AG08395 (cell line): ENCODE measurements at places on chromosomes 16 and 17.

- no peak for DNase-seq
These were observed 10.0 kb downstream of the BCAR1 start for GRCh38 chr16:75241412-75241811.

GRCh38 chr16:31695667-31696066, 168.0 kb downstream of the AHSP start:
- no peak for DNase-seq

DNA sequence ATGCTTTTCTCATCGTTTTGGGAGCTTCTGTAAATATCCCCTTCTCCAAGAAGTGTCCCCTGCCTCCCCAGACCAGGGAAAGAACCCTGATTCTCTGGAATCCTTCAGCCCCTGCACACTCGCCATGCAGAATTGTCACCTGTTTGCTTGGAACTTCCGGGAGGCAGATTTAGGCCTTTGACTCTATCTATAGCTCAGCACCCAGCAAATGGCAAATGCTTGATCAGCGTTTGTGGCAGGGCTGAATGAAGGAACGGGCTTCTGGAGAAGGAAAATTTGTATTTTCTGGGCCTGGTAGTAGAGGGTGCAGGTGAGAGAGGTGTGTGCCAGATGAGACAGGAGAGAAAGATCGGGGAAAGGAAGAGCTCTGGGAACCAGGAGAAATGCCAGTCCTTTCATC, 18.3 kb upstream of the CACNG4 start:
- no peak for DNase-seq

- DNase-seq = peak; percentile 89
These were observed 27.5 kb upstream of the PIK3R6 start for GRCh38 chr17:8894673-8895578.

DNA sequence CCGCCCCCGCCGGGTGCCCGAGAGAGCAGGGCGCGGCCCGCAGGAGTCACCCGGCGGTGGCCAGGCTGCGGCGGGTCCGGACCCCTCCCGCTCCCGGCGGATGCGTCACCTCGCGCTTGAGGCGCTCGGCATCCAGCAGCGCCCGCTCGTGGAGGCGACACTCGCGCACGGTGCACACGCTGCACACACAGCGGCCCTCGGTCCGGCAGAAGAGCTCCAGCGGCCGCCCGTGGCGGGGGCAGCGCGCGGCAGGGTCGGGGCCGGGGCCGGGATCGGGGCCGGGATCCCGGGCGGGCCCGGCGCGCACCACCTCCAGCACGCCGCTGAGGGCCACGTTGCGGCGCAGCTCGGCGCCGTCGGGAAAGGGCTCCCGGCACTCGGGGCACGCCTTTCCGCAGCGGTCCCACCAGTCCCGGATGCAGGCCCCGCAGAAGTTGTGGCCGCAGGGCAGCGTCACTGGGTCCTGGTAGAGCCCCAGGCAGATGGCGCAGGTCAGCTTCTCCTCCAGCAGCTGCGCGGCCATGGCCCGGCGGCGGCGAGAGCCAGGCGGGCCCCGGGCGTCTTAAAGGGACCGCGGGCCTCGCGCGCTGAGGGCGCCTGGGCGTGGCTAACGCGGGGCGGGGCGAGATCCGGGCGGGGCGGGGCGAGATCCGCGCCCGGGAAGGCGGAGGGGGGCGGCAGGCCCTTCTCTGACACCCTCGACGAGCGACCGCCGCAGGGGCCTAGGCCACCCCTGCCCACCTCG, at the start of gene TRIM65:
Gene TRIM65 (minus strand): TSS at position 537 of the 745 bp plus-strand sequence. CDS start 14 bp downstream, at position 523.
- DNase-seq = peak; percentile 88

GRCh38 chr17:38353086-38353604, 1.5 kb downstream of the SOCS7 start:
- DNase-seq = no peak

- peak; percentile 80 for DNase-seq
These were observed at the start of gene NDRG4 for GRCh38 chr16:58499615-58500351. Gene NDRG4, plus strand, starts transcription at chr16:58500143. Its CDS starts 106 bp downstream, at chr16:58500249.

DNA sequence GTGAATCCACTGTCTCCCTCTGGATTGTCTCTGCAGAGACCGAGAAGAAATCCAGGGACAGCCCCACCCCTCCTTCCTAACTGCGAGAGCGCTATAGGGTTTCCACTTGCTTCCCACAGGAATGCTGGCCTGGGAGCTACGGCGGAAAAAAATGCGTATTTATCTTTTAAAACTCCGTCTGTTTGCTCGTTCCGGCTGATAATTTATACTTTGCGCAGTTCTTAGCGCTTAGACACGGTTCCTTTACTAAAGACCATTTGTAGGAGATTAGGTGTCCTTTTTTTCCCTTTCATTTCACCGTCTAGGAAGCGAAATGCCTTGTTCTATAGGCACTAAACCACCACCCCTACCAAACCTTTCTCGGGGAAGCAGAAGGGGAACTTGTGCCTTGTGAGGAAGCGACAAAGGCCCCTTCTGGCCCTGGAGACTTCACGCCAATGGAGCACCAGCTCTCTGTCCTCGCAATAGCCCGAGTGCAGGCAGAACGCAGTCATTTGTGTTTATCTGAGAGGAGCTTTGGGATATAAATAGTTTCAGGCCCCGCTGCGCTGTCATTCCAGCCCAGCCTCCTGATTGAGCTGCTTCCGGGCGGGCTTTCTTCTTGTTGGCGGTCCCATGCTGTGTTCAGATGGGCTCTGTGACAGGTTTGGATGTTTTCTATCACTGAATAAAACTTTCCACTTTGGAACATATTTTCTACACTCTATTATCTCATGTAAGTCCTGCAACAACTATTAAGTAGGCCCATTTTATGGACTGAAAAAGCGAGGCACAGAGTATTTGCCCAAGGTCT, 791 bp upstream of the SUPT4H1 start:
- DNase-seq = peak; percentile 56

- DNase-seq = no peak
These were observed 33.8 kb upstream of the PHLPP2 start for GRCh38 chr16:71758293-71758760.

- peak; percentile 19 for DNase-seq
These were observed 45.1 kb downstream of the ATP2C2 start for GRCh38 chr16:84413244-84414004.
